ENCODE measurements at places on chromosomes 2 and 18.

DNA sequence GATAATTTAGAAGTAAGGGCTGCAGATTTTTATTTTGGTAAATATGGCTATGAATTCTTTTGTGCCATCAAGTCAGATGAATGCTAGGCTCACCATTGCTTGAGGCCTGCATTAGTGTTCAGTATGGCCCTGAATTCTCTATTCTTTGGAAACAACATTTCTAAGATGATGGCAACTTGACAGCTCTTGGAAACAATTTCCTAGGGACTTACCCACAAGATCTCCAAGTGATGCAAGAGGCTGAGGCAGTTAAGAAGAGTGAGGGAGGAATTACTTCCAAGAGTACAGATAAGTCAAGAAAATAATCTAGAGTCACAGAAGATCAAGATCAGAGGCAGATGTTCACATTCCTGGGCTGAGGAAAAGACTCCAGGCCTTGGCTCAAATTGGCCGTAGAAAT is 129.1 kb downstream of the NRP2 start:
- no peak for DNase-seq

- DNase-seq = no peak
These were observed 175.7 kb downstream of the ASB1 start for GRCh38 chr2:238602223-238602960.

GRCh38 chr2:109257653-109258052 is 128.6 kb downstream of the SH3RF3 start:
- DNase-seq = no peak

DNA sequence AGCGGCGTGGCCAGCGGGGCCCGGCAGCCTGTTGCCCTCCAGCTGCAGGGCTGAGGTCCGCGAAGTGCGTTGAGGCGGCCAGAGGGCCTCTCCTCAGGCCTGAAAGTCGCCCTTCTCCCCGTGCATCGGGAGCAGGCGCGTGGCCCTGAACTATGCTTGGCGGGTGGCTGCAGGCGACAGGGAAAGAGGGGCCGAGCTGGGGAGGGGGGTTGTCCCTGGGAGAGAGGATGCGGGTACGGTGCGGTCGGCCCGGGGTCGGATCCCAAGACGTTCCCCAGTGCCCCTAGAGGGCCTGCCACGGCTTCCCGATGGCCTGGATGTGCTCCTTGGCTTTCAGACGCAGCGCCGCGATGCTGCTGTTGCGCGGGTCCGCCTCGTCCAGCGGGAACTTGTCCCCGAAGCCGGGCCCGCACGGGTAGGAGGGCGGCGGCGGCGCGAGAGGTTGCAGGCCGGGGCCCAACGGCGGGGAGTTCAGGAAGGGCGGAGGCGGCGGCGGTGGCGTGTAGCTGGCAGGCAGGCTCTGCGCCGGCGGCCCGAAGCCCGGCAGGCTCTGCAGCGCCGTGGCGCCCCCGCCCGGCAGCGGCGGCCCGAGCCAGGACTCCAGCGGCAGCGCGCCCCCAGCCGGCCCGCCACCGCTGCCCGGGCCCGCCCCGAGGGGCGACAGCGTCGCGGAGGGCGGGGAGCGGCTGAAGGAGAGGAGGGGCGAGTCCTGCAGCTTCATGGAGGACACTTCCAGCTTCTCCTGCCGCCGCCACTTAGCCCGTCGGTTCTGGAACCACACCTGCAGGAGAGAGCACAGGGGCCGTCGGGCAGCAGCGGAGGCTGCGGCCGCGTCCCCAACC is 4.3 kb downstream of the RAX start:
- DNase-seq = peak; percentile 72

- DNase-seq = peak; percentile 48
These were observed 2.1 kb downstream of the TRIB2 start for GRCh38 chr2:12718711-12719399.

- DNase-seq = no peak
These were observed 622 bp downstream of the RAB12 start for GRCh38 chr18:8609659-8610458.

GRCh38 chr2:17815468-17816184 is 634 bp upstream of the MSGN1 start:
- DNase-seq = no peak

DNA sequence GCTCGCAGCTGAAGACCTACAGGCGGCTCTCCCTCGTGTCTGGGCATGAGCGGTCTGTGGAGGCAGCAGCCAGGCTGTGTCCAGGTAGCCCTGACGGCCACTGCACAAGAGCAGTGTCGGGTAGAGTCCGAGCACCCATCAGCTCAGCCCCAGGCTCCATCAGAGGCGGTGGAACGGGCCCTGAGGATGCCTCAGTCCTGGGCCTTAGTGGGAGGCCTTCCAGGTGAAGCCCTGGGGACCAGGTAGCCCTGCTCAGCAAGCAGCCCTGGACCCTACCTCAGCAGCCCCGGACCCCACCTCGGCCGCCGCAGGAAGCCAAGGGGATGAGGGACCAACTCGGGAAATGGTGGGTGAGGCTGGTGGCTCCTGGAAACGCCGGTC is 21.3 kb upstream of the KLF11 start:
- no peak for DNase-seq

DNA sequence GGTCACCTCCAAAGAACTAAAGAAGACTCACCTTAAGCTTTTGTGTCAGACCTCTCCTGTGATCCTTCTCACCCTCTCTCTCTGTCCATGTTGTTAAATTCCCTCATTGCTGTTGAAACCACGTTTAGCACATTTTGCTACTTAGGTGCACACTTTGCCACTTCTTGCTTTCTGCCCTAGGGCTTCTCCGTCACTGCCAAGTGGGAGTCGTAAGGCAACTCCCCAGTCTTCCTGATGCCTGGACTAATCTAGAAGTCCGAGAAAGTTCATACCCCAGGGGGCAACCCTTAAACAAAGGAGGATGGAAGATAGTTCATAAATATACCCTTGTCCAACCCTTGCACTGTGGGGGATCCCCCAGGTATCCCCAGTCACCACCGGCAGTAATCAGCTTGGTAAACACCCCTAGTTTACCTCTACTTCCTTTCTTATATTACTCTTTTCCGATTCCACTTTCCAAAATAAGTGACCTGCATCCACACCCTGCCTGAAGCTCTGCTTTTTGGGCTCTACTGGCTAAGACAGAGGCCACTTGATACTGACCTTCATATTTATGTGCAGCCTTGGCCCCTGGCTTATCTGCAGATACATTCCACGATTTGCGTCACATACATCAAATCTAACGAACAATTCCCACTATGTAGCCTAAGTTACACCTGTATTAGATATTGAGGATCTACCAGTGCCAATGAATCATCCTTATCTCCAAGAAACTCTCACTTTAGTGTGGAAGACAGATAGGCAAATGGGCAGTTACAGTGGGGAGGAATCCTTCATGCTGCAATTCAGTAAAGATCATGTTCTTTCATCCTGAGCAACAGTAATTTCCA is 776.2 kb downstream of the RNF144A start:
- no peak for DNase-seq

DNA sequence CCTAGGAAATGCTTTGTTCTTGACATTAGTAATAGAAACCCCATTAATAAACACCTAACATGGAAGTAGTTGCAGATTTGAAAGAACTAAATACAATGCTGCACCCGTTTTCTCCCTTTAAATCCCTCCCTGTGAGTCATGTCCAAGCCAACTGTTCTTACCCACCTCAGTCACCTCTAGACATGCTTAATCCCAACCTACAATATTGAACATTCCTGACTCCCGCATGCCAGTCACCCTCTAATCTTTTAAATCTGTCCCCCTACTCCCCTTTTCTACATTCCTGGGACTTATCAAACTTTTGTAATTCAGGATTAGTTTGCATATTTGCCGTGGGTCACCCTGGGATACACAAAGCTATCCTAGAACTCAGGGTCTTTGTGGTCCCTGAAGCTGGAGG is 374.6 kb downstream of the IRS1 start:
- no peak for DNase-seq

DNA sequence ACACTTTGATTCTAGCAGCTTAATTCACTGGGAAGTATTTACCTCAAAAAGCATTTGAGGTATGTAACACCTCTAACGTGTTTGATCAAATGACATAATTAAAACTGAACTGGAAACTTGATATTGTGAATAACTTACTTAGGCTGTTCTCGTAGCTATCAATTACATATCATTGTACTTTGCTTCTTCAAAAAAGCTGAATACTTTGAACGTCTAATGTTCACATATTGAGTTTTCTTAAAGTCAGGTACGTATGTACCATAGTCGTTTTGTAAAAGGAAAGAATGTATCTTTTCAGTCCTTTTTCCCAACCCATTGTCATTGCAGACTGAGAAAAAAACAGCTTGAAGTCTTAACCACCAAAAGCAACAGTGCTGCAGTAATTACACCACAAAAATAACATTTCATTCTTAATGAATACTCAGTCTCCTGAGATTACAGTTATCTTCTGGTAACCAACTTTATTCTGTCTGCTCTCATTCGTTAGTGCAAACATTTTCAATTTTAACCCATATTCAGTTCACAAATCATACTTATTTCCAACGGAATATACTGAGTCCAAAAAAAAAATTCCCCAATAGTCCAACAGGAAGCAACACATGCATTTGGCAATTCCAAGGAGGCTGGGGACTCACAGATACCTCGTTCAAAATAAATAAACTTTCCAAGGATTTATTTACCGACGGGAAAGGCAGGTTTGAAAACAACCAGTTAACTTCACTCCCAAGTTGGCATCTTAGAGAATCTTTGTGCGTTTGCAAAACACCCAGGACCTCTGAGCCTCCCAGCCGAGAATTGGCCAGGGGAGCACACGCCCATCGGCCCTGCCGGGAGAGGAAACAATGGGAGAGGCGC is 1.1 kb downstream of the CHN1 start:
- DNase-seq = peak; percentile 18

- DNase-seq = no peak
These were observed 477.6 kb upstream of the KLHL29 start for GRCh38 chr2:22907330-22907729.

- DNase-seq = no peak
These were observed 149.4 kb upstream of the SLC1A4 start for GRCh38 chr2:64839844-64840243.

DNA sequence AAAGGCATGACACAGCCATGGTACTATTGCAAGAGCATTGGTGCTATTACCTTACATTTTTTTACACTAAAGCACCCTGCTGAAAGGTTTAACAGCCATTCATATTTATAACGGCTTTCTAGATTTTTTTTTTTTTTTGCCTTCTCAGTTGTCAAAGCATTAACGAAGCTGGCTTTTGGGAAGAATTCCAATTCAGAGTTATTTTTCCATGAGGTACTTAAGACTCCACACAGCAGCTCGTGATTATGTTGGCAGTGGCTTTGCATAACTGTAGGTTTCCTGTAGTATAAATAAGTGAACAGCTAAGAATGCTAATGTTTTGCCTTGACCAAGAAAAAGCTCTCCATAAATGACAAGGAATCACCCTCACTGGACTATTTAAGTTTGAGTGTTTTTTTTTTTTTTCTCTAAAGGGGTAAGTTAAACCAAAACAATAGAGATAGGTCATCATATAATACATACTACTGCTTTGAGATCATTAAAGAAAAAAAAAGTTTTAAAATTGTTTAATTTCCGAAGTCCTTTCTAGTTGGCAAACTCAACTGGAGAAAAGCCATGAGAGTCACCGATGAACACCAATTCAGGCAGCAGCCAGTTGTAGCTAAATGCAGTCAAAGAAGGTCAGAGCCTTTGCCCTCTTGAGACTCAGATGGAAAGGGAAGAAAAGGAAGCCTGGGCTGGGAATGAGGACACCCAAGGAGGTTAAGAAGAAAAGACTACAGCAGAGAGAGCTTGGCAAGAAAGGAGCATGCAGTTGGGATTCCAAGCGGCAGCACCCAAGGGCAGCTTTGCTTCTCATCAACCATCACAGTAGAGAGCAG is 187.4 kb upstream of the NCKAP5 start:
- DNase-seq = no peak

GRCh38 chr2:133835821-133836619 is 267.8 kb upstream of the NCKAP5 start:
- DNase-seq = no peak

GRCh38 chr18:54089749-54090459 is 134.6 kb downstream of the MBD2 start:
- DNase-seq = no peak

DNA sequence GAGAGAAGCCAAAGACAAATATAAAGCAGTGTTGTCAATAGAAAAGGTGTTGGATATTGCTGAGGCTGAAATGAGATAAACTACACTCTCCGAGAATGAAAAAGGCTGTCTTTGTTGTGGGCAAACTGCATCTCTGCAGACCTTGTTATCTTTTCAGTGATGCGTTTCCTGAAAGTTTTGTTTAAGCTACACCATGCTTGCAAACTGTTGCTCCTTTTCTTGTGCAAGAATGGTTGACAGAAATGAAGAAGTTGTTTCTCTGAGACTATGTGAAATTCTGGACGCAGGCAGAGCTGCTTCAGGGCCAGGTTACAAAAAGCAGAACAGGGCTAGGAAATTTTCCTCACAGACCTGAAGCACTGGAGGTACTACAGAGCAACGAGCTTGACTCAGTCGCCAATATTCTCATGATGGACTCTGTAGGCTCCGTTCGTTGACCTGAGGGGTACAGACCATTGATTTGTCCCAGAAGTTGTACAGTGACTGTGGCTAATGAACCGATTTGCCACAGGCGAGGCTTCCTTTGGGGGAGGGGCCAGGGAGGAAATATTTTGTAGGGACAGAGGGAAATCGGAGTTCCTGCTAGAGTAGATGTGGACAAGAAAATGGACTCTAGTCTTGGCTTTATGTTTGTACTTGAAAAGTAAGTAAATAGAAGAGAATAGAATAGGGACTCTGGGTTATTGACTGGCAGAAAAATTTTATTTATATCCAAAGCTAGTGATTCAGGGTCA is 3.5 kb upstream of the ATL2 start:
- DNase-seq = no peak

DNA sequence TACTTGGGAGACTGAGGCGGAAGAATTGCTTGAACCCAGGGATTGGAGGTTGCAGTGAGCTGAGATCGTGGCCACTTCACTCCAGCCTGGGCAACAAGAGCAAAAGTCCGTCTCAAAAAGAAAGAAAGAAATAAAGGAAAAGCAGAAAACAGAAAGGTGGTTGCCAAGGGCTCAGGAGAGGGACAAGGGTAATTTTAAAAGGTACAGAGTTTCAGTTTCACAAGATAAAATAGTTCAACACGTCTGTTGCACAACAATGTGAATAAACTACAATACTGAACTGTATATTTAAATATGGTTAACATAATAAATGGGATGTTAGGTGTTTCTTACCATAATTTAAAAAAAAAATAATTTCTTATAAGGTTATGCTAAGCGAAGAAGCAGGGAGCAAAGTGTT is 12.9 kb downstream of the RPS27A start:
- DNase-seq = no peak

DNA sequence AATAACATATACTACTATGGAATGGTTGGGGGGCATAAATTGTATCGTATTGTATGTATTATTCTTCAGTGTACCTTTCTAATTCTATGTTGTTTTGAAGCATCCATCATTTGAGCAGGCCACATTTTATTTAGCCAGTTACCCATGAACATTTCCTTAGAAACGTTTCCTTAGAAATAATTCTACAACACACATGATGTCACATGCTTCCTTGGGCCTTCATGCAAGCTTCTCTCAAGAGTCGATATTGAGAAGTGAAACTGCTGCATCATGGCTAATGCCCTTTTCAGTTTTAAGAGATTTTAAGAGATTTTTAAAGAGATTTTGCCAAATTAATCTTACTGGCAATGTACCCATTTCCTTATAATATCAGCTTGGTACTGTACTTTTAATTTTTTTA is 63.9 kb downstream of the ALPK2 start:
- no peak for DNase-seq

GRCh38 chr2:65429786-65430602 is 2.4 kb downstream of the SPRED2 start:
- no peak for DNase-seq

- DNase-seq = no peak
These were observed 7.9 kb downstream of the NEUROD1 start for GRCh38 chr2:181672255-181673008.
